Left forelimb (tissue), 1 donor: ENCODE measurements at places on chromosomes 1 and 21.
A peak's percentile ranks its signal among the peaks of the same experiment; 100 is the strongest.

- DNase-seq: no peak
These were observed 10.3 kb downstream of the DONSON start for GRCh38 chr21:33578214-33578613.

- DNase-seq: no peak
These were observed 18.1 kb upstream of the LBR start for GRCh38 chr1:225445639-225446594.

GRCh38 chr1:204087893-204088528 is 15.1 kb downstream of the SOX13 start:
- DNase-seq: no peak

DNA sequence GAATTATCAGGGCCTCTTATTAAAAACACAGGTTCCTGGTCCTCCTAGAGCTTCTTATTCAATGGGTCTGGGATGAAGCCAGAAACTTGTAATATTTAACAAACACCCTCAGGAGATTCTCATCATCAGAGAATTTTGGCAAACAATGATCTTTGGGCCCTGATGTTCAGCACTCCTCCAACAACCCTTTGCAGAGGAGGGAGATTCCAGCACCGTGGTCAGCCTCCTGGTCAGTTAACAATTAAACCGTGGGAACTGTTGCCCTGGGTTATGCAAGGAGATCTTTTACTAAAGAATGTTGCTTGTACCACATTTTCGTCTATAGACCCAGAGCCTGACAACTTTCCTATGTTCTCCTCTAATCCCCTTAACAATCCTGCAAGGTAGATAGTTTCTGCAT is 294.4 kb downstream of the PLPP3 start:
- DNase-seq: no peak

- no peak for DNase-seq
These were observed 6.6 kb downstream of the SPATA21 start for GRCh38 chr1:16430606-16431005.

DNA sequence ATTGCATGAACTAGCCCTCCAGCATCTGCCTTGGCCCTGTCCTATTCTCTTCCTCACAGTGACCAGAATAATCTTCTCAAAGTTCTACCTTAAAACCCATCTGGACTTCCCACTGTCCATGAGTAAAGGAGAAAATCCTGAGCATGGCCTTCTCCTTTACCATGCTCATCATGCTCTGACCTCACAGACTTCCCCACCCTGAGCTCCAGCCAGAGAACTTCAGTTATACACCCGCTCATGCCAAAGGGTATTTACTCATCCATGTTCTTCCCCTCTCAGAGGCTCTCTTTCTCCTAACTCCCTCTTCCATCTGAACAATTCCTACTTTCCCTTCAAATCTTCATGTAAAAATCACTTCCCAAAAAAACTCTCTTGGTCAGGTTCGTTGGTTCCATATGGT is 188.4 kb downstream of the SETD4 start:
- DNase-seq: no peak

DNA sequence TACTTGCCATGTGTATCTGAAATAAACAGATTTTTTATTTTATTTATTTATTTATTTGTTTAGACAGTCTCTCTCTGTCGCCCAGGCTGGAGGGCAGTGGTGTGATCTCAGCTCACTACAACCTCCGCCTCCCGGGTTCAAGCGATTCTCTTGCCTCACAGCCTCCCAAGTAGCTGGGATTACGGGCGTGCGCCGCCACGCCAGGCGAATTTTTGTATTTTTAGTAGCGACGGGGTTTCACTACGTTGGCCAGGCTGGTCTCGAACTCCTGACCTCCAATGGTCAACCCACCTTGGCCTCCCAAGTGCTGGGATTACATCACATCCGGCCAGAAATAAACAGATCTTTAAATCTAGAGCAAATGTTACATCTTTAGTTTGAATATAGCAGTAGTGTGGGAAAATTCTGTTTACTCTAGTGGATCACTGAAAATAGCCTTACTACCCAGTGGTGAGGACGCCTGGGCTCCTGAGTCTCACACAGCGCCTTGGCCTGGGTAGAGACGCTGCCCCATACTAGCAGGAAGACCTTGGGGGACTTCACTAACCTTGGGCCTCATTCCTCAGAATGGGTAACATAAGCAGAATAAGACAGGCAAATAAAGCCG is 709 bp downstream of the GART start:
- DNase-seq: no peak

GRCh38 chr1:31376375-31377134 is 3.7 kb upstream of the FABP3 start:
- DNase-seq: peak; percentile 81

DNA sequence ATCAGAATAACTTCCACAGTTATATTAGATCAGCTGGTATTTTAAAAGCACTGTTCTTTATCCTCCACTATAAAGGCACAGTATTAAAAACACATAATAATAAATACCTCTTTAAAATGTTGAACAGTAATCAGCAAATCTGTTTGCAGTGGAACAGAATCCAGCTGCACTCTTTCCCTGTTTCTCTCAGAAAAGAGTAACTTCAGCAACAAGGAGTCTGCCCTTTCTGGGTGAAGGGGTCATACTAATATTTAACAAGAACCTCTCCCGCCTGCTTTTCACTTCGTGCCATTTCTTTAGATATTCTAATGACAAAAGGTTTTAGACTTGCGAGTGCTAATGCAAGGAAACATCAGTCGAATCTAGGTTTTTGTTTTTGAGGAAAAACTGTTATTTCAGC is 194.2 kb upstream of the FMN2 start:
- DNase-seq: no peak

DNA sequence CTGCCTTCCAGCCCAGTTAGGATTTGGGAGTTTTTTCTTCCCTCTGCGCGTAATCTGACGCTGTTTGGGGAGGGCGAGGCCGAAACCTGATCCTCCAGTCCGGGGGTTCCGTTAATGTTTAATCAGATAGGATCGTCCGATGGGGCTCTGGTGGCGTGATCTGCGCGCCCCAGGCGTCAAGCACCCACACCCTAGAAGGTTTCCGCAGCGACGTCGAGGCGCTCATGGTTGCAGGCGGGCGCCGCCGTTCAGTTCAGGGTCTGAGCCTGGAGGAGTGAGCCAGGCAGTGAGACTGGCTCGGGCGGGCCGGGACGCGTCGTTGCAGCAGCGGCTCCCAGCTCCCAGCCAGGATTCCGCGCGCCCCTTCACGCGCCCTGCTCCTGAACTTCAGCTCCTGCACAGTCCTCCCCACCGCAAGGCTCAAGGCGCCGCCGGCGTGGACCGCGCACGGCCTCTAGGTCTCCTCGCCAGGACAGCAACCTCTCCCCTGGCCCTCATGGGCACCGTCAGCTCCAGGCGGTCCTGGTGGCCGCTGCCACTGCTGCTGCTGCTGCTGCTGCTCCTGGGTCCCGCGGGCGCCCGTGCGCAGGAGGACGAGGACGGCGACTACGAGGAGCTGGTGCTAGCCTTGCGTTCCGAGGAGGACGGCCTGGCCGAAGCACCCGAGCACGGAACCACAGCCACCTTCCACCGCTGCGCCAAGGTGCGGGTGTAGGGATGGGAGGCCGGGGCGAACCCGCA is at the start of gene PCSK9:
PCSK9 (plus strand) TSS at position 207 of the 741 bp plus-strand sequence; CDS start at position 497, 290 bp downstream.
- no peak for DNase-seq

DNA sequence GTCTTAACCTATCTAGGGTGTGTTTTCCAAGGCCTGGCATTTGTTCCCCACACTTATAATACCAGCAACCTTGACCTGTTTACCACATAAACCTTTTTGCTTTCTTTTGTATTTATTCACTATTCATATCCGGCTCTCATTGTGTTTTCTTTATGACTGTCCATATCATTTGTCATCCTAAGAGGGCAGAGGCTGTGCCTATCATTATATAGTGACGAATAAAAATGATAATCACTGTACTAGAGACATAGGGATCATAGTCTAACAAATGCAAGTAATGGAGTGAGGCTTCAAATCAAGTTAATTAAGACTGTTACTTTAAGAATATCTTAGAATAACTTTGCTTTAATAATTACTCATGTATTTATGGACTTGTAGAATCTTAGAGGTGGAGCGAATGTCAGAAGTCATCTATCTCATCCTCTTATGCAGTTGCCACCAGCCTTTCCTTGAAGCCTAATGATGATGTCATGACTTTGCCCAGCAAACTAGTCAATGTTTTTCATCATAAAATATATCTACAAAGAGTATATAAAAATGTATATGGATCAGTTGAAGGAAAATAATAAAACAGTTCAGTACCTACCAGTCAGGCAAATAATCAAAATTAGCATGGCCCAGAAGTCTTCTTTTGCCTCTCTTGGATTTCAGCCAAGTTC is 4.7 kb upstream of the ETV3 start:
- DNase-seq: no peak

GRCh38 chr1:196611873-196612272 is 3.6 kb upstream of the KCNT2 start:
- DNase-seq: no peak

- DNase-seq: no peak
These were observed 13.4 kb downstream of the LAPTM5 start for GRCh38 chr1:30744060-30744756.

DNA sequence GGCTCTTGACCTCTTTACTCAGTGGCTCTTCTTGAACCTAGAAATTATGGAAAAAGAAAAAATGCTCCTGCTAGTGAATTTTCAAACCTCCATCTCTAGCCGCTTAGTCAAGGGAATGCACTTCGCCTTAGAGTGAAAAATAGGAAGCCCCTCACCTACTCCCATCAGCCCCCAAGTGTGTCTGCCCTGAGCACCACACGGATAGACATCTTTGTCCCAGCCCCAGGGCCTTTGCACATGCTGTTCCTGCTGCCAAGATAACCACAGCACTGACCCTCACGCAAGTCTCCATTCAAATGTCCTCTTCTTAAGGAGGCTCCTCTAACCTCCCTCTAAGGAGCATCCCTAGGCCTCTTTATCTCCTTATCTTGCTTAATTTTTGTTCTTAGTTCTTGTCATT is 59.6 kb downstream of the FBXO2 start:
- DNase-seq: no peak

GRCh38 chr1:245860657-245861544 is 646.2 kb downstream of the SMYD3 start:
- DNase-seq: no peak

DNA sequence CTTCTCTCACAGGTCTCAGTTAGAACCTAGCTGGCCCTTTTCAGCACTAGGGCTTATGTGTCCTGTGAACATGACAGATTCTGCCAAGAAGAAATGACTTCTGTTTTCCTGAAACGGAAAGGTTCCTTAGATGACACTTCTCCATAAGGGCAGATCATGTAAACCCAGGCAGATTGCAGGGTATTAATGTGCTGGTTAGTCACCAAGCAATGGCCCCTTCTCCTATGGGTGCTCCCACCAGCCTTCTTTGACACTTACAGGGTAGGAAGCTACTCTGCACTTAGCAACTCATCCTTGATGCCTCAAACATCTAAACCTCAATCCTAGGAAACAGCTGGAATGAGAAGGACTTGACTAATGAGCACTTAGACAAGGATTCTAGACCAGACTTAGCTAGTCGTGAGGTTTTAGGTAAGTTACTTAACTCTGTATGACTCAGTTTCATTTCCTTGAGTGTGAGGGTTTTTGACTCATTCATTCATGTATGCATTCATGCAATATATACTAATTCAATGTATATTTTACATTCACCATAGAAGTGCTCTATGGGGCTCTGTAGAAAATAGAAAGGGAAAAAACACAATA is 74.1 kb upstream of the PLXNA2 start:
- DNase-seq: no peak

GRCh38 chr1:178650934-178651511 is 74.0 kb upstream of the RALGPS2 start:
- no peak for DNase-seq

- no peak for DNase-seq
These were observed 537.5 kb downstream of the LTN1 start for GRCh38 chr21:28455253-28455600.

DNA sequence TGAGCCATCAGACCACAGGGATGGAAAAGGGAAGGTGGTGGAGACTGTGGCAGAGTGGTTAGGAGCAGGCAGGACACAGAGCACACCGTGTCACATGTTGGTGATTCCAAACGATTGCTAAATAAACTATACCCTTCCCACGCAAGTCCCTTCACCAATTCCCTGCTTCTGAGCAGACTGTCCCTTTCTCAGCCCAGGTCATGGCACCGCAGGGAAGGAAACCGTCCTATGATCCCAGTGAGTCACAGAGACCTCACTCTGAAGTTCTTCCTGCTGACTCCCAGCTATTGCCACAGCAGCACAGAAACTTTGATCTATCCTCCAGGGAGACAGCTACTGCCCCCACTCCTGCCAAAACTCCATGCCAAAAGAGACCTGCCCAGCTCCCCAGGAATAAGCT is 19.2 kb downstream of the RIMS3 start:
- DNase-seq: no peak

GRCh38 chr21:33622253-33622652 is 19.3 kb downstream of the CRYZL1 start:
- no peak for DNase-seq

GRCh38 chr1:239960366-239960765 is 131.3 kb upstream of the FMN2 start:
- DNase-seq: no peak

DNA sequence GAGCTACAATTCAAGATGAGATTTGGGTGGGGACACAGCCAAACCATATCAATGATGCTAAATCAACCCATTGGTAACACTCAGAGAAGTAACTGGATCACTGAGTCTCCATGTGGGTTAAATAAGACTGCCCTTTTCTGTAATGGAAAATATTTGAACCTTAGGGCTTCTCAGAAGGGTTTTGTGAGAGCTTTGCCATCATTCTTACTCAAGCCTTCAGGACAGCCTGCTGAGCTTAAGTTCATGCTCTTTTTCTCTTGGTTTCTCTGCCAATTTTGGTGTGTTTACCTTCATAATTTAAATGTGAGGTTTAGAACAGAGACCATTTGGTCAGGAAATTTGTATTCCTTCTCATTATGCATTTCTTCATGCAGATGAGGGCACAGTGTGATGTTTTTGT is 74.7 kb downstream of the DISC1 start:
- DNase-seq: no peak

GRCh38 chr1:16020325-16020724 is 1.5 kb upstream of the CLCNKA start:
- no peak for DNase-seq

DNA sequence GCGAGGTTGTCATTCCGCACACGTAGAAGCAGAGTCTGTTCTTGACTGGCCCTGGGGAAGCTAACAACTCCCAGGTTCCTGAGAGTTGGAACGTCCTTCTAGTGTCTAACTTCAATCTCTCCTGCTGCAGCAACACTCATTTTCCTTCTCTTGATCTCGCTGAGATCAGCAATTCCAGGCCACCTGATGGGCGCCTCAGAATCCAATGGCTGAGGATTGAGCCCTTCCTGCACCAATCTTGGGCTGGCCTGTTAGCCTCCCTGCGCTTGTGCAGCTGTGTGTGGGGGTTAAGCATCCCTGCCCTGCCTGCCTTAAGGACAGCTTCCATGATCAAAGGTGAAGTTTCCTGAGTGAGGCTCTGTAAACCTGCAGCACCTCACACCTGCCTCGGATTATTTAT is 87.9 kb downstream of the SYT2 start:
- no peak for DNase-seq

GRCh38 chr1:74323937-74324473 is 88.8 kb downstream of the TNNI3K start:
- no peak for DNase-seq

DNA sequence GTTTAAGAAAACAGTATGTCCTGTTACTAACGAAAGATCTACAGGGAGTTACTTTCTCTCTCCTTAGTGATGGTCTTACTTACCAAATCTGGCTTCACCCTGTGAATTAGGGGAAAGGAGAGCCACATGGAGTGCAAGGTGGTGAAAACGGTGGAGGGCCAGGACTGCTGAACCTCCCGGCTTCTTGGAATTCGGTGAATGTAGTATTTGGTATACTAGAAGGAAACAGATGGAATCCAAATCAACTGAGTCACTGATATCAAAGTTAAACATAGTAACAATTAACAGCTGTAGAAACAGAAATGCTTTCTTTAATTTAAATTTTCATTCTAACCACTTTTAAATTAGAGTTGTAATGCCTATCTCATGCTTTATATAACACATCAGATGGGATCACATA is 45.7 kb downstream of the ALG14 start:
- no peak for DNase-seq
